ENCODE measurements at places on chromosomes 12 and 14.
A peak's percentile ranks its signal among the peaks of the same experiment; 100 is the strongest.

- no peak for DNase-seq
- H3K27ac ChIP-seq, result no peak overlapping the region
- H3K36me3 ChIP-seq, result no peaks in the 10 kb centered on the region
These were observed 141.0 kb downstream of the PAH start for GRCh38 chr12:102776041-102776440.

DNA sequence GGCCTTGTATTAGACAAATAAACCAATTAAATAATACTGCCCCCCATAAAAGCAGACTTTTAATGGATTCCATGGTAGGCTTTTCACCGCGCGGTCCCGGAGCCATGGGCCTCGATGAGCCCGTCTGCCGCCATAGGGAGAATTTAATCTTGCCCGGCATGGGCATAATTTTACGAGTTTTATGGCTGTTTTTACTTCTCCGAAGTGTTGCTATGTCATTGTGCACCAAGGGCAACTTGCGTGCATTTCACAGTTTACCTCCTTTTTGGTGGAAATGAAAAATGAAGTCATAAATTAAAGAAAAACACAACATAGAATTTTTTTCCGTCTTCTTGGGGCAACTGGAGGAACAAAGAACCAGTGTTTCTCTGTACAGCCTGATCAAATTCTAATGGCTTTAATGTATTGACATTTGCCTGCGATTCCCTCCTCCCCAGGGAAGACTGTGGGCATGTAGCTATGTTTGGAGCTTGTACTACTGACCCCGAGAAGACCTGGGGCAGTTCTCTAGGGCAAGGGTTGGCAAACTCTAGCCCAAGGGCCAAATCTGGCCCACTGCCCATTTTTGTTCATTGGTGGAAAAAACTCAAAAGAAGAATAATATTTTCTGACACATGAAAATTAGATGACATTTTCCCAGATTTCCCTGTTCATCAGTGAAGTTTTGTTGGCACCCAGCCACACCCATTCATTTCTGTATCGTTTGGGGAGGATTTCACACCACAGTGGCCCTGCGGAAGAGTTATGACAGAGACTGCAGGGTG lies 142.7 kb downstream of the CHST11 start:
- no peak overlapping the region for H3K4me3 ChIP-seq
- DNase-seq, result no peak
- H3K27ac ChIP-seq, result peak overlapping the region; percentile 92
- peaks cover 5% of the 10 kb centered on the region for H3K36me3 ChIP-seq
- peaks cover 46% of the 10 kb centered on the region for H3K4me1 ChIP-seq

- H3K4me1 ChIP-seq, result peaks cover 4% of the 10 kb centered on the region
- no peak within 1 kb of the TSS for H3K27ac ChIP-seq
- no peaks in the 10 kb centered on the region for H3K36me3 ChIP-seq
- DNase-seq, result no peak
These were observed at the start of gene CCDC198 for GRCh38 chr14:57493467-57494181. Gene CCDC198, minus strand, starts transcription at chr14:57493857. Its CDS starts 142 bp downstream, at chr14:57493715.

- peaks cover 2% of the 10 kb centered on the region for H3K36me3 ChIP-seq
- H3K4me3 ChIP-seq, result no peak overlapping the region
- H3K27me3 ChIP-seq, result peaks cover 17% of the 10 kb centered on the region
- no peak for DNase-seq
These were observed 678.2 kb downstream of the NRXN3 start for GRCh38 chr14:78848234-78848820.

DNA sequence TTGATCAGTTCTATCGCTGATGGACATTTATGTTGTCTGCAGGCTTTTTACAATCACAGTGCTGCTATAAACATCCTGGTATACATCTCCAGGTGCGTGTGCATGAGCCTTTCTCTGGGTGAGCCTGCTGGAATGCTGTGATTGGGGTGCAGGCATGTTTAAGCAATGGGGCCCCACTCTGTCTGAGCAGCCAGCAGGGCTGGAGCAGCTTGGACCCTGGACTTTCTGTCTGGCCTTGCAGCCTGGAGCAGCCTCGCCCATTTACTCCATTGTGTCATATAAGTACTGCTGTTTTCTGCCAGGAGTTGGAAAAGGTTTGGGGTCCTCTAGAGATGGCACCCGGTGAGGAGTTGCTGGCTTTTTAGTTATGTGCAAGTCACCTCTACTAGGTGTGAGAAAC lies 199.0 kb downstream of the KIF26A start:
- H3K36me3 ChIP-seq, result no peaks in the 10 kb centered on the region
- H3K27ac ChIP-seq, result no peak overlapping the region
- DNase-seq, result no peak
- H3K27me3 ChIP-seq, result no peaks in the 10 kb centered on the region
- H3K4me1 ChIP-seq, result no peaks in the 10 kb centered on the region

GRCh38 chr12:113802966-113803758 lies 163.0 kb downstream of the RBM19 start:
- DNase-seq, result no peak
- H3K27me3 ChIP-seq, result no peaks in the 10 kb centered on the region
- H3K4me3 ChIP-seq, result no peak overlapping the region
- H3K4me1 ChIP-seq, result no peaks in the 10 kb centered on the region

- no peaks in the 10 kb centered on the region for H3K4me1 ChIP-seq
- no peak for DNase-seq
- H3K27me3 ChIP-seq, result no peaks in the 10 kb centered on the region
- H3K4me3 ChIP-seq, result no peak overlapping the region
These were observed 59.8 kb upstream of the KIF21A start for GRCh38 chr12:39502726-39503125.

DNA sequence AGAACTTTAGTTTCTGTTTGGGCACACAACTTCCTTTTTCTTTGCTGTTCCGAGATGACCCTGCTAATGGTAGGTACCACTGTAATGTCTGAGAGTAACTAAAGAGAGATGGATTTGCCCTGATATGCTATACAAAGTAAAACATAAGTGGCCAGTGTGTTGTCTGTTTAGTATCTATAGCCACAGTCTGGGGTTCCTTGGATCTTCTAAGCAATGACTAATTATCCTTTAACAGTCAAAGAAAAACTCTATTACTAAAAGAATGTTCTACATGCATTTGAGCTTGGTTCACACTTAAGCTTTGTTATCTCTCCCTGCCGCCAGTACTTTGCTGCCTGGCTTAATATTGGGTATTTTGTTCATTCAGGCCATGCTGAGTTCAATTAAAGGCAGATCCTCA lies 1051.9 kb upstream of the FLRT2 start:
- no peaks in the 10 kb centered on the region for H3K27me3 ChIP-seq
- H3K4me1 ChIP-seq, result no peaks in the 10 kb centered on the region
- no peak overlapping the region for H3K27ac ChIP-seq
- no peak overlapping the region for H3K4me3 ChIP-seq
- H3K36me3 ChIP-seq, result no peaks in the 10 kb centered on the region

GRCh38 chr14:84024231-84024820 lies 1505.6 kb upstream of the FLRT2 start:
- no peaks in the 10 kb centered on the region for H3K27me3 ChIP-seq
- H3K36me3 ChIP-seq, result no peaks in the 10 kb centered on the region
- no peaks in the 10 kb centered on the region for H3K4me1 ChIP-seq
- no peak for DNase-seq
- H3K4me3 ChIP-seq, result no peak overlapping the region

- peak overlapping the region; percentile 98 for H3K4me3 ChIP-seq
- peaks cover 40% of the 10 kb centered on the region for H3K4me1 ChIP-seq
- peak overlapping the region; percentile 100 for H3K27ac ChIP-seq
- H3K27me3 ChIP-seq, result peaks cover 13% of the 10 kb centered on the region
These were observed 663 bp downstream of the WASHC3 start for GRCh38 chr12:102061096-102061559.

GRCh38 chr12:53211476-53212381 lies 4.7 kb upstream of the ITGB7 start:
- H3K4me3 ChIP-seq, result peak overlapping the region; percentile 59
- peaks cover 4% of the 10 kb centered on the region for H3K36me3 ChIP-seq
- no peaks in the 10 kb centered on the region for H3K27me3 ChIP-seq
- DNase-seq, result no peak

DNA sequence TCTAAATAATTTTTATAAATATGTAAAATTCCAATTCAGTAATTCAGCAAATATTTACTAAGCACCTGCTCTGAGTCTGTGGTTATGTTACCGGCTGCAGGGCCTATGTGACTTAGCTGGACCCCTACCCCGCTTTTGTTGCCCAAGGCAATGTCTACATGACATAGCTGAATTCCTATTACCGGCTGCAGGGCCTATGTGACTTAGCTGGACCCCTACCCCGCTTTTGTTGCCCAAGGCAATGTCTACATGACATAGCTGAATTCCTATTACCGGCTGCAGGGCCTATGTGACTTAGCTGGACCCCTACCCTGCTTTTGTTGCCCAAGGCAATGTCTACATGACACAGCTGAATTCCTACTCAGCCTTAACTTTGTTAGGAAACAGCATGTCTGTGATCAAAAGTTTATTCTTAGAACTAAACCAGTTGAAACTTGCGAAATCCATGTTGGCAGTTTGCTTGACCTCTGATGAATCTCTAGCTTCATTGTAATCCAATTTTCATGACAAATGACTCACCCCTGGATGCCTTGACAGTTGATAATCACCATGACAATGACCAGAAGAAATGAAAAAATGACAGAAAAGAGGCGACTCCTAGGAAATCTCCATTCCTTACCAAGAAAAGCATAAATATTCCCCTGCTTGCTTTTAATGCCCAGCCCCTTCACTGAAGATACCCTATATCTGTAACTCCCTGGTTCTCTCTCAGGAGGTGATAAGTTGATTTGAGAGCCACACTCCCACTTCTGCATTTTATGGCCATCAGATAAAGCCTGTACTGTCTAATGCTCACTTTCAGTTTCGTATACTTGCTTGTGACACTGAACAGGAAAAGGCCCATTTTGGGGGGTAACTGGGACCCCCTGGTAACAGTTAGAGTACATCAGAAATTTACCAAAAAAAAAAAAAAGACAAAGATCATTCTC lies 148.4 kb upstream of the SYT10 start:
- DNase-seq, result no peak
- H3K27ac ChIP-seq, result no peak overlapping the region
- no peaks in the 10 kb centered on the region for H3K36me3 ChIP-seq
- no peaks in the 10 kb centered on the region for H3K27me3 ChIP-seq
- H3K4me1 ChIP-seq, result no peaks in the 10 kb centered on the region

- H3K27ac ChIP-seq, result peak overlapping the region; percentile 66
- H3K4me3 ChIP-seq, result peak overlapping the region; percentile 45
- no peaks in the 10 kb centered on the region for H3K27me3 ChIP-seq
These were observed 37.4 kb downstream of the SUSD6 start for GRCh38 chr14:69648480-69649451.

DNA sequence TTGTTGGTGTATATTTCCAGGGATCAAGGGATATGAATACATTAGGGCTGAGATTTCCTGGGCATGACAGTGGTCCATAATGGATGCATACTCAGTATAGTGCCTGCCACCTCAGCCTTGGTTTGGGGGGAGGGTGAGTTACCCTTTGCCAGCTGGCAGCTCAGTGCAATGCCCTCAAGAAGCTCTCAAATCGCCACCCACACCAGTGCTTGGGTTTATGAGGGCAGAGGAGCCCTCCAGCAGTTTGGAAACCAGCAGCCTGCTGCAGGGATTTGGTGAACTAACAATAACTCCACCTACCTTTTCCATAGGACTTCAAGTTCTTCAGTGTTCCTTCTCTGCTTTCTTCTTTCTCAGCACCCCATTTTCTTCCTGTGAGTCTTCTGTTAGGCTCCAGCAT lies 218.9 kb downstream of the LRFN5 start:
- H3K27ac ChIP-seq, result no peak overlapping the region
- no peaks in the 10 kb centered on the region for H3K27me3 ChIP-seq
- no peaks in the 10 kb centered on the region for H3K4me1 ChIP-seq
- H3K36me3 ChIP-seq, result no peaks in the 10 kb centered on the region
- DNase-seq, result no peak
- no peak overlapping the region for H3K4me3 ChIP-seq

DNA sequence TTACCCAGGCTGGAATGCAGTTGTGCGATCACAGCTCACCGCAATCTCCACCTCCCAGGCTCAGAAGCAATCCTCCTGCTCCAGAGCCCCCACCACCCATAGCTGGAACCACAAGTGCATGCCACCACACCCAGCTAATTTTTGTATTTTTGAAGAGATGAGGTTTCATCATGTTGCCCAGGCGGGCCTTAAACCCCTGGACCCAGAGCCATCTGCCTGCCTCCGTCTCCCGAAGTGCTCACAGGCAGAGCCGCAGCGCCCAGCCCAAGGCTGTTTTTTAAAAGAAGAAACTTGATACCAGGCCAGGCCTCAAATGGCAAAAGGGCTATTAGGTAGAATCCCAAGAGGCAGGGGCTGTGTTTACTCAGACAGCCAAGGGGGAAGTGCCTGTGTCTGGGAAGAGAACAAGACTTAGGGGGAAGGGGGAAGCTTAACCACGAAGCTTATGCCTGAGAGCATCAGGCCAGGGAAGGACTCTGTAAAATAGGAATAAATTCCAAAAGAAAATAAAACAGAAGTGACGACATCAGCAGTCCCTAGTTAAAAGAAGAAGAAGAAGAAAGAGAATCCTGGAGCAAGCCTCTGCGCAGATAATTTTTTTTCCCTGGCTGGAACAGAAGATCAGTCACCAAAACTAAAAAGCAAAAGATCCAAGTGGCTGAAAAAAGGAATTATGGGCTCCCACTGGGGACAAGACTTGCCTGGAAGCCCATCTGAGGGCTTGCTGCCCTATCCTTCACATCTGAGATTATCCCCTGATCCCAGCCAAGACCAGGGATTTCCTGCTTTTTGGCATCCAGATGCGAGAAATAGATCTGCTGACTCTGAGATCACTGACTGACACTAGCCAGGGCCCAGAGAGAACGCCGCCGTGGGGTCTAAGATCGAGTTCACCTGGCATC lies 170.5 kb downstream of the NDUFA12 start:
- H3K36me3 ChIP-seq, result no peaks in the 10 kb centered on the region
- no peak overlapping the region for H3K4me3 ChIP-seq
- H3K4me1 ChIP-seq, result peaks cover 10% of the 10 kb centered on the region
- peaks cover 4% of the 10 kb centered on the region for H3K27me3 ChIP-seq
- DNase-seq, result no peak

DNA sequence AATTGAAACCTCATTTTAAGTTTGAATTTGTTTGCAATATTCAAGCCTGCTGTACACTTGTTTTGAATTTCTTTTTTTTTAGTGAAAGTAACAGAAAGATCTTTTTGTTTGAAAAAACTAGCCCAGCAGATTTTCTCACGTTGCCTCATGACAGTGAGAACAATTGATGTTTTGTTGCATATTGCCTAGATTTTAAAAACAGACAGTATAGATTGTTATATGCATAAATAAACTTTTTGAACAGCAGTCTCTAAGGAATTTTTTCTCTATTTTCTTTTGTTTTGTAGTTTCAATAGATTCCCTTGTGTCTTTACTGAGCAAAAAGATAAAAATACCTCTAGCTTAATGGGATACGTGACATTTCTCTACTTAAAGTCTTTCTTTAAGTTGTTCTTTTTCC lies 15.4 kb downstream of the OR6C6 start:
- H3K36me3 ChIP-seq, result no peaks in the 10 kb centered on the region
- no peak overlapping the region for H3K27ac ChIP-seq
- H3K27me3 ChIP-seq, result peaks cover 30% of the 10 kb centered on the region
- H3K4me1 ChIP-seq, result no peaks in the 10 kb centered on the region
- no peak for DNase-seq

DNA sequence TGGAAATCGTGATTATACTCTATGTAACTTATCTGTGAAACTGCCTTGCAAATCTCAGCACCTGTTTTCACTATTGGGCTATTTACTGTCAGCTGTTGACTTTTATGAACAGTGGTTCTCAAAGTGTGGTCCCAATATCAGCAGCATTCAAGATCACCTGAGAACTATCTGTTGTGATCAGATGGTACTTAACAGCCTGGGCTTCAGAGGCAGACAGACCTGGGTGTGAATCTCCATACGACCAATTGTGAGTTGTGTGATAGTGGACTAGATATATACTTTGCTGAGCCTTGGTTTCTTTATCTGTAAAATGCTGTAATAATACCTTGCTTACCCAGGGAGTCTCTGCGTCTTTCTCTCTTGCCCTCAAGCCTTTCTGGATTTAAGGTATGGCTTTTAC lies 105.1 kb downstream of the ERGIC2 start:
- no peak for DNase-seq
- H3K27ac ChIP-seq, result no peak overlapping the region
- H3K4me3 ChIP-seq, result no peak overlapping the region
- peaks cover 5% of the 10 kb centered on the region for H3K4me1 ChIP-seq
- H3K36me3 ChIP-seq, result peaks cover 6% of the 10 kb centered on the region

Measured in T-helper 17 cell (primary cell).